A549 treated with CpdA at 1 μM for 4 hours (cell line): ENCODE measurements at places on chromosomes 7 and 10. TPM values are rescaled to one million over a fixed set of nuclear protein-coding genes. Genes with fewer than 3 reads are reported as not detected.

AIFM2 gene
- 30.3 to 37.0 TPM (median 36.3 TPM) in 5 replicates for total RNA-seq

HMX2 gene
- 0.10 to 0.18 TPM (median 0.16 TPM) in 4 of 5 replicates, not detected in the other for total RNA-seq

DTX2 gene
- 37.7 to 49.2 TPM (median 46.4 TPM) in 5 replicates for total RNA-seq

FAM221A gene
- total RNA-seq, result 0.27 to 0.72 TPM (median 0.46 TPM) in 5 replicates

DYNC1I1 gene
- total RNA-seq, result 0.06 to 0.27 TPM (median 0.18 TPM) in 4 of 5 replicates, not detected in the other

COL13A1 gene
- total RNA-seq, result 0.41 to 0.57 TPM (median 0.43 TPM) in 5 replicates

PRPF18 gene
- 19.3 to 29.4 TPM (median 21.0 TPM) in 5 replicates for total RNA-seq

PRKCQ gene
- 4.0 to 5.1 TPM (median 4.4 TPM) in 5 replicates for total RNA-seq

CCL26 gene
- 7.6 to 14.5 TPM (median 8.5 TPM) in 5 replicates for total RNA-seq

BAIAP2L1 gene
- 50.8 to 56.2 TPM (median 55.3 TPM) in 5 replicates for total RNA-seq

HYAL4 gene
- total RNA-seq, result 0.08 to 0.13 TPM (median 0.09 TPM) in 3 of 5 replicates, not detected in the others

AKR1D1 gene
- not detected in 5 replicates for total RNA-seq

AOC1 gene
- total RNA-seq, result not detected in 5 replicates

ASZ1 gene
- total RNA-seq, result not detected in 5 replicates

C10orf143 gene
- 0.49 to 1.0 TPM (median 0.80 TPM) in 5 replicates for total RNA-seq

TCF7L2 gene
- total RNA-seq, result 17.8 to 24.1 TPM (median 20.6 TPM) in 5 replicates

ZNF425 gene
- total RNA-seq, result 1.0 to 1.5 TPM (median 1.4 TPM) in 5 replicates

LRGUK gene
- total RNA-seq, result 0.16 to 0.76 TPM (median 0.37 TPM) in 5 replicates

TWIST1 gene
- total RNA-seq, result 1.4 to 4.2 TPM (median 3.6 TPM) in 5 replicates

TLX1 gene
- total RNA-seq, result not detected in 5 replicates

CCDC136 gene
- 1.8 to 3.7 TPM (median 2.2 TPM) in 5 replicates for total RNA-seq

RSPH10B2 gene
- 0.05 to 0.28 TPM (median 0.13 TPM) in 3 of 5 replicates, not detected in the others for total RNA-seq

PDZD7 gene
- total RNA-seq, result 0.44 to 1.2 TPM (median 0.77 TPM) in 5 replicates

WNT2 gene
- total RNA-seq, result 0.05 TPM in 1 of 5 replicates, not detected in the others

HSPB1 gene
- 602 to 1,069 TPM (median 1,036 TPM) in 5 replicates for total RNA-seq

SORCS3 gene
- total RNA-seq, result not detected in 5 replicates

ITGB8 gene
- 0.65 to 1.1 TPM (median 0.83 TPM) in 5 replicates for total RNA-seq

FAM107B gene
- 147 to 212 TPM (median 176 TPM) in 5 replicates for total RNA-seq

BLVRA gene
- 67.9 to 82.0 TPM (median 70.3 TPM) in 5 replicates for total RNA-seq
